ENCODE measurements at places on chromosomes 4 and X. TPM values are rescaled to one million over a fixed set of nuclear protein-coding genes. Genes with fewer than 3 reads are reported as not detected.

DNA sequence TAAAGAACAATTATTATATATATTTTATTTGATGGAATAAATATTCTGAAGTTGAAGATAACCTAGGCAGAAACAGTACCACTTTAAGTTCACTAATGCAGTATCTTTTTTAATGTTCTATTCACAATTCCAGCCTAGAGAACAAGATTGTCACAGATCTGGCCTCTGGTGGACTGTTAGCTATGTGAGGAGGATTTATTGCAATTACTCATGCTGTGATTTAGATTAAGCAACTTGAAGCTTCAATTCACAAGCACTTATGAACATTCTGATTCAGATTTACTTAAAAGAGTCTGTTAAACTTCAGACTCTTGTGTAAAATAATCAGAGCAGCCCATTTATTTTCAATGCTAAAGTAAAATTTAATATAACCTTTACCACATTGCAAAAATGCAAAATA lies 1489.8 kb downstream of the STIM2 start:
- no peak overlapping the region for H3K4me3 ChIP-seq
- no peak overlapping the region for H3K27ac ChIP-seq
- no peak for DNase-seq

DNA sequence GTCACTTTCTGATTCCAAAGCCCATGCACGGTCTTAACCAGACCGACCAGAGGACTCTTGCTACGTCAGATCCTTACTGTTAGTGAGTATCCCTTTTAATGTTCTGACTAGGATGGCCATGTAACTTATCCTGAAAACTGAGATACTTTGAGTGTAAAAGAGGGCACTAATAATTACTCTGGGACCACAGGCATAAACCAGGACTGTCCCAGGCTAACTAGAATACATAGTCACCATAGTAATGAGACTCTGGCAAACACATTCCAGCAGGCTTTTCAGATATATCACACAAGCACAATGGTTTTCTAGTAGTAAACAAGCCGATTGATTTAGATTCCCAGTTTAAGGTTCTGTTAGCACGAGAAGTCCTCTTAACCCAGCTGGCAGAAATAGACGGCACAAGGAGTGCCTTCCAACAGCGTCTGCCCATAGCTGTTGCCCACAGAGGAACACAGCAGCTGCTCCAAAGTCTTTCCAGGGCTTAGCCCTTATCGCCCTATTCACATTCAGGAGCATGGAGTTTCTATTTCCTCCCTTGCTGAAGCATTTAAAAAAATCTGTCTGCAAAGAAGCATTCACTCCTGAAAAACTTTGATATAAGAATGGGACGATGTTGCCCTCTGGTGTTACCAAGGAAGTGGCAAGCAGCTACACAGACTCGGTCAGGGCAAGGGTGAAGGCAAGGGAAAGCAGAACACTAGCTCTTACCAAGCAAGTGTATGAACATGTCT lies 92.4 kb downstream of the CXCL13 start:
- no peaks in the 10 kb centered on the region for H3K27me3 ChIP-seq
- peaks cover 35% of the 10 kb centered on the region for H3K4me1 ChIP-seq
- no peak overlapping the region for H3K4me3 ChIP-seq
- DNase-seq: no peak
- peak overlapping the region; percentile 62 for H3K27ac ChIP-seq

DNA sequence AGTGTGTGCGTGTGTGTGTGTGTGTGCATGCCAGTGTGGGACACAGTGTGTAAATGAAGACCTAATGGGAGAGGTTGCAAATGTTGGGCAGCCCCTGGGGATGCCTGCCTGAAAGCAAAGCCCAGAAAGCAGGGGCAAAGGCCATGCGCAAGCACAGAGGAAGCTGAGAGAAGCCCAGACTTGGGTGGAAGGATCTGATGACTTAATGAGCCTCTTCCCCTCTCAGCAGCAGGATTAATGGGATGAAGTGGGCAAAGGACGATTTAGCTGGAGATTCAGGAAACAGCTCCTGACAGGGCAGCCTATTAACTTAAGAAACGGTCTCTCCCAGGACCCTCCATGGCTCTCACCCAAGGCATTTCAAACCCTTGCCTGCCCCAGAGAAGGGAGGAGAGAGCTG lies 107.3 kb downstream of the EFNB1 start:
- H3K4me3 ChIP-seq: no peak overlapping the region
- H3K27me3 ChIP-seq: no peaks in the 10 kb centered on the region

DNA sequence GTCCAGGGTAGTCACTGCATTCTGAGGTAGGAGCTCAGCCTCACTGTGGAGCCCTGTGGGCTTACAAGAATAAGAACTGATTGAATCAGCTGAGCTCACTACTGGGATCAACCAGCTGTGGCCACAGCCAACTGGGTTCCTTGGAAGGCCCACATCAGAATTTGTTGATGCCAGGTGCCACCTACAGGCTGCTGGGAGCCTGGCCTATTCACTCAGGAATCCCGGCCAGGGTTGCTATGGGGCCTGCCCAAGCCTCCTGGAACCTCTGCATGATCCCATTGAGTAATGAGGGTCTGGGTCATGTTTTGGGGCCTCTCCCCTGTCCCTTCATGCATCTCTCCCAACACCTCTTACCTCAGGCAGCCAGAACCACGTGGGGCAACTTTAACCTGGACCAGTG lies 53.9 kb upstream of the KIAA1210 start:
- H3K4me1 ChIP-seq: no peaks in the 10 kb centered on the region
- DNase-seq: peak; percentile 56
- H3K4me3 ChIP-seq: no peak overlapping the region
- peaks cover 6% of the 10 kb centered on the region for H3K27me3 ChIP-seq
- H3K27ac ChIP-seq: no peak overlapping the region

DNA sequence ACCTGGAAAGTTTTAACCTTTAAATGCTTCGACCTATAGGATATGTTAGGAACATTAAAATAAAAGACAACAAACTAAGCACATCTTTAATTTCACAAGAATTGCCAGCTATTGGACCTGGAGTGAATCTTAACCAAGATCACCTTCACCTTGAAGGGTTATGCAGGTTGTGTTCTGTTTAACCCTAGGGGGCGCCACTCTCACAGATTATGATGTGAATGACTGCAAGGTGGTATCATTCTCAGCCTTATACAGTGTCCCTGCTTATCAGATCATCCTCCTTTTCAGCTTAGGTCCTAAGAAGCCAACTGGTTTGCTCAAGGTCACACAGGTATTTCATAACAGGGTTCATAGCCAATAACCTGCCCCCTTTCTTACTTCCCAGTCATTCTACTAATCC lies 23.5 kb downstream of the INTS6L start:
- H3K4me1 ChIP-seq: no peaks in the 10 kb centered on the region
- H3K27ac ChIP-seq: no peak overlapping the region
- DNase-seq: no peak
- no peak overlapping the region for H3K4me3 ChIP-seq
- H3K27me3 ChIP-seq: no peaks in the 10 kb centered on the region
- H3K36me3 ChIP-seq: peaks cover 2% of the 10 kb centered on the region

- DNase-seq: no peak
- no peaks in the 10 kb centered on the region for H3K27me3 ChIP-seq
- no peak overlapping the region for H3K4me3 ChIP-seq
- H3K27ac ChIP-seq: no peak overlapping the region
Observed at GRCh38 chrX:122046815-122047214, 999.4 kb downstream of the GLUD2 start.

- no peak for DNase-seq
- no peak overlapping the region for H3K27ac ChIP-seq
- H3K36me3 ChIP-seq: no peaks in the 10 kb centered on the region
- no peaks in the 10 kb centered on the region for H3K4me1 ChIP-seq
Observed at GRCh38 chrX:121032531-121032930, 14.9 kb upstream of the GLUD2 start.

DNA sequence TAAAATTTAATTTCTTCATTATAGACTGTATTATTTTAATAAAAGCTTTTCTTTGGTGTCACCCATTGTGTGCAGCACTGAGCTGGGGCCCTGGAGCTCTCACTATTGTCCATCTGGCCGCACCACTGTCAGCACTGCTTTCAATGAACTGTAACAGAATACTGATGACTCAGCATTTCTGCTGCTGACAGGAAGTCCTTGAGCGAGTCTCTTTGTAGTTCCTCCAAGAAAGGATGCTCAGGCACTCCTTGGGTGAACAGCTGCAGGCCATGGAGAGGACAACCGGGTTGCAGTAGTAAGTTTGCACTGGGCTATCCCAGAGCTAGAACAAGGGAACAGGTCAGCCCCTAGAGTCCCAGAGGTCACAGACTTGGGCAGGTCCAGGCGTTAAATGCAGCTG lies 81.6 kb downstream of the SORBS2 start:
- DNase-seq: no peak
- H3K36me3 ChIP-seq: peaks cover 4% of the 10 kb centered on the region
- H3K27ac ChIP-seq: no peak overlapping the region

DNA sequence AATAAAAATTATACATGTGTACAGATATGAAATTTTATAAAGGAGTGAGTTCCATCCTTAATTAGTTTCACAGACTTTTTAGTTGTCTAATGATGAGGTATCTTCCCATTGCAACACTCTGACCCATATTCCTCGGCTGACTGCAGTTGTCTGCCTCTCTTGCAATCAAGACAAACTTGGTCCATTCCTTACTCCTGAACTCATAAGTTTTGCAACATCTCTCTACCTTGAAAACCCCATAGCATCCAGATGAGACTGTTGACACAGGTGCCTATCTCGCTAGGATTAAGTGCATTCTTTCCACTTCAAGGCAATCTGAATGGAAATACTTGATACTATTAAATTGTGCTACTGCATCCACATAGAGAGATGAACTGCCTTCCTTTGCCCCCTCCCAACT lies 2.3 kb downstream of the XKRX start:
- peaks cover 5% of the 10 kb centered on the region for H3K4me1 ChIP-seq

Gene MAGEE2
- total RNA-seq: not detected

Gene ARSJ
- total RNA-seq: 61.7 TPM
